ENCODE measurements at places on chromosomes 11 and 22.

GRCh38 chr11:62545437-62546243 lies 966 bp downstream of the AHNAK start:
- DNase-seq: no peak

GRCh38 chr22:22357024-22357883 lies 112.7 kb downstream of the VPREB1 start:
- peak; percentile 82 for DNase-seq

GRCh38 chr22:42696331-42696967 lies 24.2 kb downstream of the A4GALT start:
- DNase-seq: no peak

DNA sequence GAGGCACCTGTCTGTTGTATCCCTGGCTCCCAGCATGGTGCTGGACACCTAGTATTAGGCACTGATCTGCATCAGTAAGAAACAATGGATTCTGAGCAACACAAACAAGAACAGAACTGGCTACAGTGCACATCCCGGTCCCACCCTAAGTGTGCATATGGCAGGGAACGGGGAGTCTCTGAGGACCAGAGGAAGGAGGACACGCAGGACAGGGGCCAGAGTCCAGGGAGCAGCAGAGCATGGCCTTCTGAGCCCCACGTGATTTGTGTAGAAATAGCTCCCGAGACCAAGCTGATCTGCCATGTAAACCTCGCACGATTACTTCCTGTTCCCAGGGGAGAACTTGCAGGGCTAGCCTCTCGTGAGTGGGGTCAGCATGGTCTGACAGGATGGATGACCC lies 12.7 kb upstream of the SNX32 start:
- no peak for DNase-seq

- no peak for DNase-seq
These were observed 21.4 kb upstream of the PACSIN2 start for GRCh38 chr22:43036282-43036829.

DNA sequence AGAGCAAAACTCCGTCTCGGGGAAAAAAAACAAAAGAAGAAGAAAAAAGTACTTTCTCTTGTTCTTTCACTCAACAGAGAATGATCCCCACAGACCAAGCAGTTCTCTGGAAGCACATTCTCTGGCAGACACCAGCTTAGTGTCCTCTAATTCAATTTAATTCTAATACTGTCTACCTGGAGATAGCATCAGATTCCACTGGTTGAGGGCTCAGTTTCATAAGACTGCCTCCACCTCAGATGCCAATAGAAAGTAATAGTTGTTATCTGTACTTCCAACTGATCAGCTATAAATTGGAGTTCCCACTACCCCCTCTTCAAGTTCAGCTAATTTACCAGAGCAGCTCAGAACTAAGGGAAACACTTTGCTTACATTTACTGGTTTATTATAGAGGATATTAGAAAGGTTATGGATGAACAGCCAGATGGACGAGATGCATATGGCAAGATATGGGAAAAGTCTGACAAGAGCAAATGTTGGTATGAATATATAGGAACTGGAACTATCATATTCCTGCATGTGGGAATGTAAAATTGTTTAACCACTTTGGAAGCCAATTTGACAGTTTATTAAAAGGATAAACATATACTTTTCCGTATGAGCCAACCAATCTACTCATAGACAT lies 64.3 kb downstream of the TMEM135 start:
- DNase-seq: no peak
